Naive thymus-derived CD4-positive, alpha-beta T cell (primary cell): ENCODE measurements at places on chromosomes 1 and 21.

DNA sequence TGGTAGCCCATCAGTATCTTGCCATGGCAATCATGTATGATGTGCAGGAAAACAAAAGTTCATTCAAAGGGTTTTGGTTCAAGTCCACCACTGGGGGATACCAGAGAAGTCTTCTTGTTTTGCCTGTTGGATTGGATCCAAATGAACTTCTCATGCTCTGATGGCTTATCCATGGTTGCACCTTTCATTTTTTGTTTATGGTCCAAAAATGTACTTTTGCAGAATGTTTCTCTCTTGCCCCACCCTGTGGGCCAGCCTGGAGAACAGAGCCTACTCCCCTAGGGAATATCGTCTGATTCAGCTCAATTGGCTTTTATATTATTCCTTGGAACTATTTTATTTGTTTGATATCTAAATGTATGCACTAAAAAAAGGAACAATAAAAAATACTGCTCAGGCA, 20.1 kb upstream of the CLCA1 start:
- no peak for DNase-seq

- no peak for DNase-seq
Observed at GRCh38 chr21:31750843-31751242, 18.9 kb upstream of the SCAF4 start.

DNA sequence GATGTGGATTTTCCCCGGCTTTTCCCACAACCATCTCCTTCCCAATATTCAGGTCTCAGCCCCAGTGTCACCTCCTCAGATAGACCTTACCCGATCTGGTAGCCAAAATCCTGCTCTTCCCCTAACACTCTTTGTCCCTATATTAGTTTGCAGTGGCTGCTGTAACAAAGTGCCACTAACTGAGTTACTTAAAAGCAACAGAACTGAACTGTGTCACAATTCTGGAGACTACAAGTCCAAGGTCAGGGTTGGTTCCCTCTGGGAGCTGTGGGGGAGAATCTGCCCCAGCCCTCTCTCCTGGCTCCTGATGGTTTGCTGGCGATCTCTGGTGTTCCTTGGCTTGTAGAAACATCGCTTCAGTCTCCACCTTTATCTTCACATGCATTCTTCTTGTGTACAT, 64.0 kb downstream of the NENF start:
- DNase-seq, result no peak

- no peak for DNase-seq
Observed at GRCh38 chr1:213070406-213070805, 19.4 kb downstream of the RPS6KC1 start.

DNA sequence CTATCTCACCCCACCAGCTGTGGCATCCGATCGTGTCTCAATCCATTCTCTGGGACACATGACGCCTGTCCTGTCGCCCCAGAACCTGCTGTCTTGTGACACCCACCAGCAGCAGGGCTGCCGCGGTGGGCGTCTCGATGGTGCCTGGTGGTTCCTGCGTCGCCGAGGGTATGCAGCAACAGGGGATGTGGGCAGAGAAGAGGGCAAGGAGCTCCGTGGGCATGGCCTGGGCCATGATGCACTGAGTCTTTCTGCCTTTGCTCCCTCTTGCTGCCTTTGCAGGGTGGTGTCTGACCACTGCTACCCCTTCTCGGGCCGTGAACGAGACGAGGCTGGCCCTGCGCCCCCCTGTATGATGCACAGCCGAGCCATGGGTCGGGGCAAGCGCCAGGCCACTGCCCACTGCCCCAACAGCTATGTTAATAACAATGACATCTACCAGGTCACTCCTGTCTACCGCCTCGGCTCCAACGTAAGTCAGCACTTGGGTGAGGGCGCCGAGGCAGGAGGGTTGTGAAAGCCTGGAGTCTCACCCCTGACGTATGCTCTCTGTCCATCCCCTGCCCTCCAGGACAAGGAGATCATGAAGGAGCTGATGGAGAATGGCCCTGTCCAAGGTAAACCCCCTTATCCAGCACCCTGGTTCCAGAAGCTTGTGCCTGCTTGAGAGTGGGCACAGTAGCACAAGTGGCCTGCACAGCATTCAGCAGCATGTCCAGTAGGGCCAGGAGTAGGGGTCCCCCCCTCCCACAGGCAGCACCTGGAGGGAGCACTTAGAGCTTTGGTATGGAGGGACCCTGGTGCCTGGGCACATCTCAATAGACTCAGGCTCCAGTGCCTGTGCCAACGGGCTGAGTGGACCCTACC, 8.8 kb downstream of the TINAGL1 start:
- DNase-seq, result no peak

GRCh38 chr1:30882678-30883388, 25.7 kb downstream of the SDC3 start:
- no peak for DNase-seq

DNA sequence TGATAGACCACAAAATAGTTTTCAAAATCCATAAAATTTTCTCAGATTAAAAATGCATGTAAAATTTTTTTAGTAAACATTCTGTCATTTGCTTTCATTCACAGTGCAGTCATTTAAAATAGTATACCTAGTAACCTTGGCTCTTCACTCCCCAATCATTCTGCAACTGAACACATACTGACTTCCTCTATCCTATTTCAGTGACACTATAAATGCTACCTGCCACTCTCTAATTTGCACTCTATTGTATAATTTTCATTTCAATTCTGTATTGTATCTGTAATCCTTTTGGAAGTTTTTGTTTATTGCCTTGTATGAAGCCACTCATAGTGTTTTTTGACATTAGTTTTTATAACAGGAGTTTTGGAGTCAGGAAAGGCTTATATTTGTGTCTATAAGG, 1029.1 kb upstream of the NCAM2 start:
- DNase-seq, result no peak

DNA sequence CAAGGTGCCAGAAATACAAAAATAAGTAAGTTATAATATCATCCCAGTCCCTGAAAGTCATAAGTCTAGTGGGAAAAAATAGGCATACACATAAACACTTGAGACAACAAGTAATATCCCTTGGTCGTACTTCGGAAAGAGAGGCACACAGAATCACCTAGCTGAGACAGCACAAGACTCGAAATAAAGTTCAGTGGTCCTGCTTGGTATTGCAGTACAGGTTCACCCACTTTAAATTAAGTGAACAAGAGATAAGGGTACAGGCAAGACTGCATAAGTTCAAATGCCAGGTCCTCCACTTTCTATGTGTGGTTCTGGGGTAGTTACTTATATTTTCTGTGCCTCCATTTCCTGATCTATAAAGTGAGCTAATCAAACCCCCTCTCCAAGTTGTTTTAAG, 47.6 kb downstream of the SEC16B start:
- DNase-seq, result no peak

DNA sequence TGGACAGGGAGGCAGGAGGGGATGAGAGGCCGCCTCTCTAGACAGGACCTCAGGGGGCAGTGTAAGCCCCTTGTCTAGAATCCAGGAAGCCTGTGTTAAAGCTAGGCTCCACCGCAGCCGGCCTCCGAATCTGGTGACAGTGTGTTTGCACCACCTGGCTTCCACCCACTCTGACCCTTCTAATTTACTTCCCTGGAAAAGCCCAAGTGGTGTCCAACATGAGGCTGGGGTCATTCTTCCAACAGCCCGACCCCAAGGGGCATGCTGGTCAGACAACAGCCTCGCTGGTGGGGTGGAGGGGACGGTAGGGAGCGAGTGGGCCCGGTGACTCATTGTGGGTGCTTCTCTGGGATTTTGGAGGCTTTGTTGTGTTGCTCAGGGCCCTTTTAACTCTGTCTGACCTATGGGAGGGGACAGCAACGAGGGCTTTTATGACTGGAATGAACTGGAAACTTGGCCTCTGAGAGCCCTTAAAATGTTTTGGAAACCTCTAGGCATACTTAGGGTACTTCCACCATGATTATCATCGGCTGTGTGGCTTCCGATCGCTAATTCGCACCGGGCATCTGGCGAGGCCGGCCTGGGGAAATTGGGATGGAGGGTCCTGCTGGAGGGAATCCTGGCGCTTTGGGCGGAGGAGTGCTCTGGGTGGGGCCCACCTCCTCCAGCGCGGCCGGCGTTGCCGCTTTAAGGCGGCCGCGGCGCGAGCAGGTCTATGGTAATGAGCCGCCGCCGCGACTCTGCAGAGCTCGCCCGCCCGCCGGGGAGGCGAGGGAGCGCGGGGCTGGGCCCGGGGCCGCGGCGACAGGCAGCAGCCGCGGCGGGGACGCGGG, at the start of gene CELSR2:
CELSR2 (plus strand) TSS at position 743 of the 833 bp plus-strand sequence. CDS start 541 bp downstream, outside the sequence.
- DNase-seq, result peak; percentile 52
